ENCODE measurements at places on chromosomes 1 and 21.

DNA sequence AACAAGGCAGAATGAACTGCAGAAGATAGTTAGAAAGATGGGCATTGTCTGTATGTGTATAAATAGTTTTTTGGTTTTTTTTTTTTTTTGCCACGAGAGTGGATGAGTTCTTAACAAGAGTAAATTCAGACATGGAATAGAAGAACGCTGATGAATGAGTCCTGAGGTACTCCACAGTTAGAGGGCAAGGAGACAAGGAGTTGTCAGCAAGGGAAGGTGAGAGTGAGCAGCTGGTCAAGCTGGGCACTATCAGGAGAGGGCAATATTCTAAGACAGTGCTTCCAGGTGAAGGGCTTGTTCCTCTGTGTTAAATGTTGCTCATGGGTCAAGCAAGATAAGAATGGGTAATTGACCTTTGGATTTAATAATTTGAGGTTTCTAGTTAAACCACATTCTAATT lies 138.6 kb upstream of the FAM78B start:
- DNase-seq: no peak

- DNase-seq: no peak
Observed at GRCh38 chr1:244945109-244945671, 80.8 kb upstream of the HNRNPU start.

- DNase-seq: no peak
Observed at GRCh38 chr21:18722193-18722592, 318.6 kb upstream of the TMPRSS15 start.

GRCh38 chr1:82284213-82284612 lies 483.5 kb downstream of the ADGRL2 start:
- DNase-seq: no peak

DNA sequence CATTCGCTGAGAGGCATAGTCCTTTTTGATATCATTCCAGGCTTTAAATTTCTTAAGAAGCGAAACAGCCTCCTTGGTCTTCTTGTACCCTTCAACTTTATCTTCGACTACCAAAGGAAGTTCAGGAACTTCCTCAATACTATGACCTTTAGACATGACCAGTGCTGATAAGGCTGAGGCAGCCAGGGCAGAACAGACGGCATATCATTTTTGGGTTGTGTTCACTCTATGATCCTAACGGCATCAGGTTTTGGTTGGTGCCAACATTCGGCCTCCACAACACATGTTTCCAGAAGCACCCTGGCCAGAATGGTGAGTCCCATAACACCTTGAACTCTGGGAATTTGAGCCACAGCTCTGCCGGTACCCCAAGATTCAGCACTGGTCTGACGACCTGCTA lies 31.4 kb upstream of the MYOC start:
- no peak for DNase-seq

DNA sequence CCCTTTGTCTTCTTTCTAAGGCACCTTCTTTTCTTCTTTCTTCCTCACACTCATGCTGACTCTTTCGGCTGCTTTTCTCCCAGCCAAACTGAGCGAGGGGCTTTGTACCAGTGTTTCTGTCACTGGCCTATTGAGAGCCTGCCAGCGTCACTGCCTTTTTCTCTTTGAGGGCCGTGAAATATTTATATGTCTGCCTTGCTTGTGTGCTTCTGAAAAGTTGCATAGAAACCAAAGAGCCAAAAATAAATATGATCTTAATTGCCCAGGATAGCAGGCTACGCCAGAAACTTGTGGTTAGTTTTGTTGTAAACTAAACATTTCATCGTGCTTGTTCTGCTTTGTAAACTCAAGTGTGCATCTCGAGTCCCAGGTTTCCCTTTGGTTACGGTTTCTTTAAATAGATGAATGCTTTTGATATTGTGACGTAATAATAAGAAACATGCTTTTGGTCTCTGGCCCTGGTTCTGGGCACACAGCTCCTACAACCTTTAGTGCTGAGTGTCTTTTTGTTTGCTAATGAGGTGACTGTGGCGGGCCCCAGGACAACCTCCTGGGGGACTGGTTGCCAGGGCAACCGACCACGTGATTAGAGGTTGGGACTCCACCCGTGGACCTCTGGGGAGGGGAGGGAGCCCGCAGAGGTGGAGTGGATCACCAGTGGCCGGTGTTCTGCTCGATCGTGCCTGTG lies 10.8 kb downstream of the SLC37A1 start:
- DNase-seq: peak; percentile 81

DNA sequence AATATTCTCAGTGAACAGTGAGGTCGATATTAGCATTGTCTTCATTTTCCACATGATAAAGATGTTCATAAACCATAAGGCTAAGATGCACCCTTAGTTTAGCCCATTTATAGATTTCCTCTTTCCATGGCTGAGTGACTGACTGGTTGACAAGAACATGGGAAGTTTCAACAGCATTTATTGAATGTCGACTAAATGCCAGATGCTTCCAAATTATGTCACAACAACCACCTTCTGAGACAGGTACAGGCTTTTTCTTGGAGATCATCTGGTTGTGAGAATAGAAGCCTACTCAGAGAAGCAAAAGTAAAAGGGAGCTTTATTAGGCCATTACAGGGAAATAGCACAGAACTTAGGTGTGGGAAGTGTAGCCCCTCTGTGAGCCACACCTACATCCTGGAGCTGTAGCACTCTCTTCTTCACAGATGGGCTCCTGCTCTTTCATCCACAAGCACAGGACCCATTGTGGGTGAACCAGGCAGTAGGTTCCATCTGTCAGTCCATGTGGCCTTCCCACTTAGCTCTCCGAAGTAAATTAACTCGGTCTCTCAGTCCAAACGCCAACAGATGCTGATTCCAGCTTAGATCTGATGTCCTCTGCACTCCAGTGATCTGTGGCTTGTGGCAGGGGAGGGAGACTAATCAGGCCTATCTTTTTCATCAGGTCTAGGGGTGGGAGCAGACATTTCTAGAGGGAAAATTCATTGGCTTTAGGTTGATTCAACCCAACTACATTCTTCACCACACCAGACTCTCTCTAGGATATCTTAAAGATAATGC lies 14.3 kb downstream of the ATP2B4 start:
- no peak for DNase-seq

DNA sequence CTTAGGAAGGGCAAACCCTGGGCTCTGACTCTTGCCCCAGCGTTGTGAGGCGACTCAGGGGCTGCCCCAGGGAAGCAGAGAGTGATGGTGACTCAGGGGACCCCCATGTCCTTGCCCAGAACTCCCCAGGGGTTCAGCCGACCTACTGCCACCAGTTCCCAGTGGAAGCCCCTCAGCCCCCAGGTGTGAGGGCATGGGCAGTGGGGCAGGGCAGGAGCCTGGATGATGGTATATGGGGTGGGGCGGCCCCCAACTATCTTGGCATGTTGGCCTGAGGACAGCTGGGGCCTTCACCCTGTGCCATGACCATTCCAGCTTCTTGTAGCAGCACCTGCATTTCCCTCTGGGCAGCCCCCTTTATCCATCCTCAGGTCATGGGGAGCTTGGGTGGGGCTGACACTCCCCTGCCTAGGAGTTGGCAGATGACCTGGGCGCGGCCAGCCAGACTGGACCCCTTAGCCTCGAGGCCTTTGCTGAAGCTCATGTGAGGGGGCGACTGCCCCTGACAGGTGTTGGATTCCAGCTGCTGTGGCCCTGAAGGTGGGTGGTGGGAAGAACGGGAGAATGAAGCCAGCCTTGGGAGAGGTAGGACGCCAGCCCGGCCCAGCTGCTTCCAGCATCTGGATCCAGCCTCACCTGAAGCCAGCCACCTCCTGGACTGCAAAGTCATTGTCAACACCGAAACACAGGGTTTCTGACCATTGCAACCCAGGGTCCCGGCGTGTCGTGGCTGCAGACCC lies 1.8 kb upstream of the FNDC10 start:
- no peak for DNase-seq

DNA sequence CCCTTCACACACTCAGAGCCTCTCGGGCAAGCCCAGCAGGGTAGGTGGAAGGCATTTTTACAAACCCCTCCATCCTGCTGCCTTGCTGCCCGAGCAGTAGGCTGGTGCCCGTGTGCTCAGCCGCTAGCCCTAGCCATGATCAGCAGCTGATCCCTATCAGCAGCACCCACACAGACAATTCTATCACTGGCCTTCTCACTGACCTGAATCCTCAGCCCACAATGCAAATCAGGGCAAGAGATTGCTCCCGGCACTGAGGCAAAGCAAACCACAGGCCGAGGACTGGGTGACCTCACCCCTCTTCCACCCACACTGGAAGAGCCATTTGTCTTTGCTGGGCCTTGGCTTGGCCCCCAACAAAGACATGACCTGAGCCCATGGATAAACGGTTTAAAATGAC lies 895 bp upstream of the PDZK1 start:
- DNase-seq: no peak

Measured in germinal center (tissue), 1 donor.